Stimulated activated CD4-positive, alpha-beta T cell treated with anti-CD3 and anti-CD28 coated beads, Interleukin-1b, Interleukin-23, amount 100 ng/mL, for 1 hour (primary cell): ENCODE measurements at places on chromosomes 2 and 18.

- no peak for DNase-seq
Measured at GRCh38 chr2:216858312-216858711, 1.6 kb downstream of the TNP1 start.

DNA sequence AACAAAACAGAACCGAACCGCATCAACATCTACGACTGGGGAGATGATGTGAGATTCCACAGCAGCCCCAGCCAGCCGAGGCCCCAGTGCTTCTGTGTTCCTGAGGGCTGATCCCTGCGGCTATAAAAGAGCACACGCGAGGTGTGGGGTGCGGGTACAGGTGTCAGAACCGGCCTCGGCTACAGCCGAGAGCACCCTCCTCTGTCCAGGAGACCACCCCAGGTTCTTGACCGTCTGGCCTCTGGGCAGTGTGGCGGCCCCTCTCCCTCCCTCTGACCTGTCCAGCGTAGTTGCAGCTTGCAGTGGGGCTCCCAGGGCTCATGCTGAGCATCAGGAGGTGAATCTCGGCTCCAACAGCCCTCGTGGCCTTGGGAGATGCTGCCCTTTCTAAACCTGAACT, 23.7 kb downstream of the RTP5 start:
- no peak for DNase-seq

DNA sequence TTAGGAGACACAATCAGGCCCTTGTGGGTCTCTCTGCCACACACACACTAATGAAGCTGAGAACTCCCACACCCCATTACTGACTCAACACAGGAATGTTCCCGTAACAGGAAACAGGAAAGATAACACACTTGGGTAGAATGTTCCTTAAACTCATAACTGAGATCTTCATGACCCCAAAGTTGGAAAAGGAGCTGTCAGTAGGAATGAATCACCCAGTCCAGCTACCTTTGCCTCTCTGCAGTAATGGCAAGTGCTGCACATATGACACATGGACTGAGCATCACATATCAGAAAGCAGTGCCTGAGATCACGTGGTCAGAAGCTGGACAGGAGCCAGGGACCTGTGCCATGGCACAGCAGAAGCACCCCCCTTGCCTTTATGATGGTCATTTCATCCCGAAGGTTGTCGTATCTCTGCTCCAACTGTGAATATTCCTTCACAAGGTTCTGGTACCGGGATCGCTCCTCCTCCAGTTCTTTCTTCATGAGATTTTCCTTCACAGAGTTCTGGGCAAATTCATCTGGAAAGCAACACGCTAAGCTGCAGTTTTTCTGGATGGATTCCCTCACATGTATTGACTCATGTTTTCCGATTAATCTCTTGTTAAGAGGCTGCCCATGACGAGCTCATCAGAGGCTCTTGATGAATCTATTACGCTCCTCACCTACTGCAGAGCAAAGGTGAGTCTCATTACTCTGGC, 65.4 kb upstream of the ACAA2 start:
- no peak for DNase-seq

DNA sequence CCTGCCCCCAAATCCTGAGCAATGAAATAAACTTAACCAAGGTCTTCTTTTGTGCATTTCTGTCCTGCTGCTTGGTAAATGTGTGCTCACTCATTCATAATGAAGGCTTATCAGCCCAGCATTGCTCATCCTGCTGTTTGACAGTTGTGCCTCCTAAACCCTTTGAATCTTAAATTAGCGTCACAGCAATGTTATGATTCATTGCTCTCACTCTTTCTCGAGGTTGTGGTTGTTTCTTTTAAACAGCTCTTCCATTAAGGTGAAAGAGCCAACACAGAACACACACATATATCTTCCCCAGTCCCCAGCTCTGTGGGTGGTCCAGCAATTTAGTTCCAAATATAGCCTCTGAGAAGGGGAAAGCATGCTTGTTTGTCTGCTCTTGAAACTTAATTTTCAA, 84.0 kb downstream of the EVA1A start:
- no peak for DNase-seq

DNA sequence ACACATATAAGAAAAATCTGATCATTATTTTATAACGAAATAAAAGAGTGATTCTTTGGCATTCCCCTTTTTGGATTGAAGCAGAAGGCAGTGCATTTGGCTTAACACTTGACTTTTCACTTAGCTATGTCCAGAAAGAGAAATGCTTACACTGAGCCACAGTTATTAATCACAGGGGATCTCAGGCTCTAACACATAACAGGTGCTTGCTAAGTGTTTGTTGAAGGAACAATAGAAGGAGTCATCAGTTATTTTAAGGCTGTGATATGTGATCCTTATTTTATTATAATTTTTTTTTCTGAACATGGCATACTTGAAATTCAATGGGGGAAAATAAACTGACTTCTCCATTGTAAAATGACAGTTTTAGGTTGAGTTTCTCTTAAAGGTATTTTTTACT, 209.5 kb downstream of the UBE2E3 start:
- DNase-seq, result no peak

DNA sequence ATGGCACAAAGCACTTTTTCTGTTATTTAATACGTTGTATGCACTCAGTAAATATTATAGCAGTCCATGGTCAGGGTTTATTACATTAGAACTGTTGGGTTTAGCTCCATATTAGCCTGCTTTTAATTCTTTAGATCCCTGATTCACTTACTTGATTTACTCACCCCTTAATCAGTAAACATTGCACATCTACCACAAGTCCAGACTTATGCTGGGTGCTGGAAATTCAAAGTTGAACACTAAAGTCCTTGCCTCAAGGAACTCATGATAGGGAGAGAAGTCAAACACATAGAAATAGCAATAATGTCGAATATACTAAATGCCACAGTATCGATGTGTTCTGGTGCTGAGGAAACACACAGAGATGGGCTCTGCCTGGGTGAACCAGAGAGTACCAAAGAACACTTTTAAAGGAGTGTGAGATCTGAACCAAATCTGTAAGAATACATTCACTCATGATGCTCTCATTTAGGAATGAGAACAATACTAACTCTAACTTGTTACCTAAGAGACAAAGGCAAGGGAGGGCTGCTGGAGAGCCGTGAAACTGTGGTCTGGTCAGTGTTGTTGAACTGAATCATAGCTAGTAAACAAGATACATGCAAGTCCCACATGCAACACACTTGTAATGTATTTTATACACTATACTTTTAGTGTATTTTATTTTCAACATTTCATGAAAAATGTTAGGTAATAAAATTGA, 4.9 kb downstream of the STAT4 start:
- no peak for DNase-seq

GRCh38 chr2:158204741-158205165, 103.1 kb downstream of the UPP2 start:
- no peak for DNase-seq

GRCh38 chr2:218002845-218003180, at the start of gene TNS1:
TNS1 (minus strand) TSS chr2:218002995; CDS start chr2:218002872, 123 bp downstream.
- no peak for DNase-seq

DNA sequence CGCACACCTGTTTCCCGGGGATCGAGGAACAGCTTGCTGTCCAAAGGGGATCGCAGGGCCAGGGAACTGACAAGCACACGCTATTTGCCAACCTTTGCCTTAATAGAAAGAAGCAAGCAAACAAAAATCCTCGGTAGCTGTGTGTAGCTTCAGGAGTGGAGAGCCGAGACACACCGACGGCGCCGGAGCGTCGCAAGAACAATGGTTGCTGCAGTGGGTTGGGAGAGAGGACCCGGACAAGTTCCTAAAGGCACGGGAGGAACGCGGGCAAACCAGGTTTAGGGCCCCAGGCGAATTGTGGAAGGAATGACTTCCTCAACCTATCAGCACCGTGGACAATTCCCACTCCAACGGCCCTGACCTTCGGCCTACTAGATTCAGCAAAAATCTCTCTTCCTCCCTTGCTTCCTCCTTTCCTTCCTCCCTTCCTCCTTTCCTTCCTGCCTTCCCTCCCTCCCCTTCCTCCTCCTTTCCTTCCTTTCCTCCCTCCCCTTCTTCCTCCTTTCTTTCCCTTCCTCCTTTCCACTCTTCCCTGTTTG, 4.9 kb upstream of the NEUROD1 start:
- DNase-seq, result no peak

DNA sequence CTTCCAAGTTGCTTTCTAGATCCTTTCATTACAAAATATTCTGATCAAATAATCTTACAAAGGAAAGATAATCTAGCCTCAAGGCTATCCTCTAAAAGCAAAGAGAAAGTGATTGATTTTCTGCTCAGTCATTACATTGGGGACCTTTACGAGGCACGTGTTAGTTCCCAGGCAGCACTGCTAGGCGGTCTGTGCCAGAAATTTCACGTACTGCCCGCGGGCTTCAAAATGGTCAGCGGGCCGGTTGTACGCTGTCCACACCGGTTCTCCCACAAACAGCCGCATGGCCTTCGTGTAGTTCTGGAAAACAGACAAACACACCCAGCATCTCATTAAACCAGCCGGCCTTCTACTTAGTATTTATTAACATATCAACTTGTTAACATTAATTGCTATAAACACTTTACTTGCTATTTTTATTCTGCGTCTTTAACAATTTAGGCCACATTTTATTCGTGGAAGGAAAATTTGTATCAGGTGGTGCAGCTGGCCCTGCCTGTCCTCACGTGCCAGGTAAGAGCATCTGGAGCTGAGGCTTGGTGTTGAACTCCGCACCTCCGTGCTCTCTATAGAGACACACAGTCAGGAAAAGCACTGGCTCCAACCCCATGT, 20.4 kb downstream of the ADI1 start:
- DNase-seq, result no peak

- DNase-seq, result no peak
Measured at GRCh38 chr2:139721411-139721995, 941.3 kb upstream of the NXPH2 start.

GRCh38 chr2:172673056-172673683, 62.5 kb upstream of the RAPGEF4 start:
- DNase-seq, result no peak

DNA sequence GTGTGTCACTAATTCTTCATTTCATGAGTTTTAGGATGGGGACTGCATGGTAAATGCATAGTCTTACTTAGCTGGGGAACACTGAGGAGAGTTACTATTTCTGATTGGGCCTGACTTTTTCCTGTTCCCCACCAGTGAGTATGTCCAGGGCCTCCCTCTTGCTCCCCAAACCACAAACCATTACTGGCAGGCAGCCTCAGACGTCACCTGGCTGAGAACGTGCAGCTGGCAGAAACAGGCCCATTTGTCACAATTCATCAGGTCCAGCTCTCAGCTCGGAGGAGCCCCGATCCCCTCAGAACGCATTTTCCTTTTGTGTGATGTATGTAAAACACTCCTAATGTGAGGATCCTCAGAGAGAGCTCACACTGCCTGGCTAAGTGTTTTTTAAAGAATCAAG, 71.7 kb upstream of the SIX3 start:
- DNase-seq, result no peak

DNA sequence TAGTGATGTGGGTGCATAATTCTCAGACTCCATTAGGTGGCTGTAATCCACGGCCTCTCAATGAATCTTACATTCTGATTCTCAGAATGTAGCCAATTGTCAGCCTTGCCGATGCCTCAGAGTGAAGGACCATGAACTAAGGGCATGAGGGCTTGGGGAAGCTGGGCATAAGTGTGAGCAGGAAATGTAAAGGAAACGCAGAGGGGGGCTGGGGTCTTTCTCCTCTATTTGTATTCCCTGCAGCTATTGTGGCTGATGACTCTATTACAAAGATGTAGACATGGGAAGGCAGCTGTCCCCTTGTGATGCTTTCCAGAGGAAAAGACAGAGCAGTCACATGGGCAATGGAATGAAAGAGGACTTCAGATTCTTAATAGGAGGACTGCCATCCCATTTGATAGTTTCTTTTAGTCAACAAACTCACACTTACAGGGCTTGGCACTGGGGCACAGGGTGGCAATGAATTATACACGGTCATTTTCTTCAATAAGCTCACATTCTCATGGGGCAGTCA, 353.2 kb upstream of the PKDCC start:
- DNase-seq, result no peak

- no peak for DNase-seq
Measured at GRCh38 chr2:25285265-25286024, 56.3 kb downstream of the DNMT3A start.

DNA sequence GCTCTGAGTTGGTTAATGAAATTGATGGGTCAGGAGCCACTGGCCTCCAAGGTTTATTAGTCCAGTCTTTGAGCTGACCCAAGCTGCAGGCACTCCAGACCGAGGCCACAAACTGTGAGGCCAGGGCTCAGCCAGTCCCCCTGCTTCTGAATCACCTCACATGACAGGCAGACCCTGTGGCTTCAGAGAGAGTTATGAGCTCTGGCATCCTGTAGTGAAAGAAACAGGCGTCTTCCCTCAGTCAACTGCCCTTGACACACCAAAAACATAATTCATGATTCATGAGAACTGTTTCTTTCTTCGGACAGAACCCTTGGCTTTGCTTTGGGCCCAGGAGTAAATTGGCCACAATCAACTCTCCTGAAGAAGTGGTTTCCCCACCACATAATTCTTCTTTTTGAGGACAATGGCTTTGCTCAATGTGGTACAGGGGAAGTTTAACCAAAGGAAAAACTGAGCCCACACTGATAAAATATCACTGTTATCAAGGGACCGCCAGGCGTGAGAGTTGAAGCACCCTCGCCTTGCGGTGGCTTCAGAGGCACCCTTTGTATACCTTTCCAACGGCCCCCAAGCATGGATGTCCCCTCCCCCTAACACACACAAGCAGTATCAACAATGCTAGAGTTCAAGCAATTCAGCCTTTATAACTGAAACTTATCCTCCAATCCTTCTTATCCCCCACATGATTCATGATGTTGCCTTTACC, 226.9 kb downstream of the CYRIA start:
- no peak for DNase-seq

DNA sequence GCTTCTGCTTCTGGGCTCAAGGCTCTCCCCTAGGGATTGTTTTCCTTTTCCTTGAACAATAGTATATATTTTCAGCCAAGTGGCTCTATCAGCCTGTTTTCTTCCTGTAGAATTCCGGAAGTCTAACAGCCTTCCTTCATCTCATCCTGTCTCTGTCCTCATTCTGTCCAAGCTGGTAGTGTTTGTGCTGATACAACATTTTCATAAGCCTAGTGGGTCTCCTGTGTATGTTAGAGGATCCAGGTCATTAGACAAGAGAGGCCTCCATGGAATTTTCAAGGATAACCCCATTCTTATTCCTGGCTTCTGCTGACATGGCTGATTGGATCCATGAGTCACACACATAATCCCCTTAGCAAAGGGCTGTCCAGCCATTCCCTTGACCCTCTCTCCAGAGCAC, 467.6 kb downstream of the PTPRM start:
- no peak for DNase-seq

DNA sequence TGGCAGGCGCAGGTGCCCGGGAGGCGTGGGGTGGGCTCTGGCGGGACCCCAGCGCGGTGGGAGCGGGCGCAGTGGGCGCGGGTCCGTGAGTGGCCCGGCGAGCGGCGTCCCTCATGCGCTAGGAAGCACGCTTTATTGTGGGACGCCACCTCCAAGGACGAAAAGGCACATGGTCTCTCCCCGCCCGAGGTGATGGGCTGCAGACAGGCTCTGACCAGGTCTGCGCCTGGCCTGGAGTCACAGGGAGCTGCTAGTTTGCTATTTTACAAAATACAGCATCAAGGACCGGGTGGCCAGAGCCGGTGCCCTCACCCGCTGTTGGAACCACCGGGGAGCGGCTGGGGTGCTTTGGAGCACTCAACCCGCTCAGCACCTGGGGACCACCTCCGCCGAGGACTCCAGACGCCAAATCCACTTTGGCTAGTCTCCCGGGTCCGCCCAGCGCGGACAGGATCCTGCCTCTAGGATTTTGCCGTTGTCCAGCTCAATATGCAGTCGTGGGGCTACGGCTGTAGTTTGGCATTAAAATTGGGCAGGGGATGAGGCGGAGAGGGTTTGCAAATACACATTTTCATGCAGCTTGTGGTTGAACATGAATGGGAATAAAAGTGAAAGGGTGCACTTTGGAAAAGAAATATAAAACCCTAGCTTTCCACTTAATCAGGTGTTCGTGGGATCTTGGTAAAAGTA, 65.4 kb downstream of the LRRFIP1 start:
- DNase-seq, result no peak
